Upper lobe of left lung (tissue), 6 donors: ENCODE measurements at places on chromosomes 3 and 15.
A peak's percentile ranks its signal among the peaks of the same experiment; 100 is the strongest.

DNA sequence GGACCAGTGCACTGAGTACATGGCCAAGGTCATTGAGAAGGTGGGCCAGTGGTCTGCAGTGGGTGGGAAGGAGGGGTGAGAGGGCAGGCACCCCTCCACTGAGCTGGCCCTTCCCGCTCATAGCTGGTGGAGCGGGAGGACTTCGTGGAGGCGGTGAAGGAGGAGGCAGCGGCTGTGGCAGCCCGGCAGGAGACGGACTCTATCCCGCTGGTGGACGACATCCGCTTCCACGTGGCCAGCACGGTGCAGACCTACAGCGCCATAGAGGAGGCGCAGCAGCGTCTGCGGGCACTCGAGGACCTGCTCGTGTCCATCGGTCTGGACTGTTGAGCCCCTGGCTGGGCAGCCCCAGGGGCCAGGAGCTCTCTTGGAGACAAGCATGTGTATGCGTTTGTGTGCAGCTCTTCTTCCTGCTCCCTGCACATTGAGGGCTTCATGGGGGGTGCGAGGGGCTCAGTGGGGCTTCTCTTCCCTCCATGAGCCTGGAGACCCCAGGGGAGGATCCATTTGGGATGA is 7.5 kb downstream of the ABTB1 start:
- DNase-seq, result no peak

DNA sequence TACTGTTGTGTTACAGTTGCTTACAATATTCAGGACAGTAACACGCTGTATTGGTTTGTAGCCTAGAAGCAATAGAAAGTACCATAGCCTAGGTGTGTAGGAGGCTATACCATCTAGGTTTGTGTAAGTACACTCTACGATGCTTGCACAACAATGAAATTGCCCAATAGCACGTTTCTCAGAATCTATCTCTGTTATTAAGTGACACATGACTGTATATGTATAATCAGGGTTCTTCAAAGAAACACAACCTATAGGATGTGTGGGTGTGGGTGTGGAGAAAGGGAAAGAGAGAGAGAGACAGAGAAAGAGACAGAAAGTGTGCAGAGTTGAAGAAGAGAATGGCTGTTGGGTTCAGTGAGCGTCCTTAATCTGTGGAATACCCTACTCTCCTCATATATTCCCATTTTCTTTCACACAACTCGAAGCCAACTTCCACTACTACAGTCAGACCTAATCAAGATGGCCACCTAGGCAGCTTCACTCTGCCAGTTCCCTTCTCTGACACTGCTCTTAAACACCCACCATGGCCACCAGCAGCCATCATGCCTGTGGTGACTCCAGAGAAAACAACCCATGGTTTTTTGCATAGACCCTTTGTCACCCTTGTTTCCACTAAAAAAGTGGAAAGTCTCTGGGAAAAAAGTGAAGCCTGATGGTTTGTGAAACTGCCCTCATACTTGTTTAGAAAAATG is 5.8 kb upstream of the PPP4R2 start:
- DNase-seq, result no peak

DNA sequence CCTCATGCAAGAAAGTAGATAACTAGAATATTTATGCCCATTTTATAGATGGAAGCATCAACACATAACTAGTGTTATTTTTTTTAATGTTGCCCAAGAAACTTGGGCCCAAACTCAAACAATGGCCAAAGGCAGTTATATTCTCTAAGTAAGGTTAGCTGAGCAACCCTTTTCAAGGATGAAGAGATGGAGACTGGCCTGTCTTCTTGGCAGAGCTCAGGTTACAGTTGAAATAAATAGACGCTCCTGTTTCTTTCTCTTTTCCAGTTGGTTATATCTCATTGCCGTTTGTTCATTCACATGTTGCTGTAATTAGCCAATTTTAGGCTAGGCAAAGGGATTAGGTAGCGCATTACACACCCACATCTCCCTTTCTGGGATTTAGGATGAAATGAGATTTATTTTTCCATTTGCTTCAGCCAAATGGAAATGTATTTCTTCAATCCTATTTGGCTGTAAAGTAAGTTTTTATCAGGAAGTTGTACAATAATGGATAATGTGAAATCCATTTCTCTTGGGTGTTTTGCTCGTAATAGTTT is 93.2 kb downstream of the CMSS1 start:
- no peak for DNase-seq

GRCh38 chr3:49387721-49388120 is 24.1 kb downstream of the RHOA start:
- DNase-seq, result no peak

DNA sequence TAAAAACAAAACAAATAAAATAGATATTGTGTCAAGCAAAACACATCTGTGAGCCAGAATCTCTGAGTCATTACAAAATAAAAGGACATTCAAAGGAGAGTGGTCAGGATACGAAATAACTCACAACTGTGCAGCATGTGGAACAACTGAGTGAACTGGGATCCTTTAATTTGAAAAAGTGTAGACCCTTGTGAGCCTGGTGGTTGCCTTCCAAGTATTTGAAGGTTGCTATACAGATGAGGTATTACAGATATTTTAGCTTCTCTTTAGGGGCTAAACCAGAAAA is 26.7 kb downstream of the KCNMB2 start:
- DNase-seq, result no peak

DNA sequence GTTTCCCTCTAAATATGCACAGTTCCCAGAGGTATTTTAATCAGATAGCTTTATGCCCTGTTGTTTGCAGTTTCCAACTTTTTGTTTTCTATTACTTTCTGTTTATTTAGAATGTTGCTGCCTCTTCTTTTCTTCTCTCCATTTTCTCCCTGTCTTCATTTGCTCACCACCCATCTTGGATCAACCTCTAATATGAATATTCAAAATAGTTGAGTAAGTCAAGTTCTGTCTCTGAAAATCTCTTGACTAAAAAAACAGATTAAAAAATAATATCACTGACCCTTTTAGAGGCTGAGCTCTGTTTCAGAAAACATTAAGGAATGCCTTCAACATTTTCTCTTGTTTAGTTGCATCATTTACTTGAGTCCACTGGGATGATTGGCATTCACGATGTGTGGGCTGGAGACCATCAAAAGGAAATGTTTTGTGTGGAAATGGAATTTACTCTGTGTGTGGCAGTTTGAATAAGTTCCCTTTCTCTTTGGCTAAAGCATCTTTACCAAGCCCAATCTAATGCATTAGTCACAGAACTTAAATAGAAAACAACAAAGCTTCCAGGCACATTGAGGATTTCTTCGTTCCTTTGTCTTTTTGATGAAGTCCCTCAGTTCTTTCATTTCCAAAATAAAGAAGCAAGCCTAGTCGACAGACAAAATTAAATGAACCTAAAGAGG is 633.9 kb upstream of the TGFBR2 start:
- no peak for DNase-seq

DNA sequence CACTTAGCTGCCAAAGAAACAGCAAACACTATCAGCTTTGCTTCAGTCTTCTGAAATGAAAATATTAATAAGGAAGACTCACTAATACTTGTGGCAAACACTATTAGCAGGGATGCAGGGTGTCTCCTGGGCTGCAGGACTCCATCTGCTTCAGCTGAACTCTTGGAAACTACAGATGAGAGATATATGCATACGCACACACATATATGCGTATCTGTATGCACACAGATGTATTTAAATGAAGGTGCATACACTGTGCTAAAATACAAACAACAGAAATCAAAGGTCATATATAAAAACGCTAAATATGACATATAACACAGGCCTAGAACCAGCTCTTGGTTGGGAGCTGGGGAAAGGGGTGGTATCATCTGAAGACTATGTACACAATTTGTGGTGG is 10.6 kb downstream of the PPM1M start:
- DNase-seq, result no peak

- DNase-seq, result no peak
Observed at GRCh38 chr3:197541756-197542539, 13.8 kb downstream of the BDH1 start.

DNA sequence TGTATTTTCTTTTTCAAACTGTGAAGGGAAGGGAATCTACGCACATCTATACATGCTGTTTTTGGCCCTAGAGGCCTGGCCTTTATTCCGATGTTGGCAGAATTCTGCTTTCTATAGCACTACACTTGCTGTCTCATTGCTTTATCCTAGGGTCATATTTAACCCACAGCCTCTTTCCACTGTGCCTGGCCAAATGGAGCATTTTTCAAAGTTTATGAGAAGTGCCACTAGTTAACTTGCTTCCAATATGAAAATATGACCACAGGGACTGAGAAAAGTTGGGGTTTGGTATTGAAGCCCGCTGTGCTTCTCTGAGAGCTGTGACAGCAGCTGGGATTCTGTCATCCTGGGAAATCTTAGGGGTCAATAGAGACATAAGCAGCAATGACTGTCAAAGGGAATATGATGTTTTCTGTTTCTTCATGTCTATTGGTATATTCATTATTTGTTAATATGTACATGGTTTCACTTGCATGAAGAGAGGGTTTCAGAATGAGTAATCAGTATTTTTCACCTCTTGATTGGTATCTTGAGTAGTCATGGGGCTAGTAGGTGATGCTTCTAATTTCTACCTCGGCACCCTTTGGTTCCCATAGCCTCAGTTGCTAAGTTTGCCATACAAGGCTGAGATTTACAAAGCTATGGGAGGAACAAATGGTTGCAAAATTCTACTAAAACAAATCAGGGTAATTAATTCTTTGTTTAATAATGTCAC is 275.8 kb upstream of the RBMS3 start:
- DNase-seq, result no peak

DNA sequence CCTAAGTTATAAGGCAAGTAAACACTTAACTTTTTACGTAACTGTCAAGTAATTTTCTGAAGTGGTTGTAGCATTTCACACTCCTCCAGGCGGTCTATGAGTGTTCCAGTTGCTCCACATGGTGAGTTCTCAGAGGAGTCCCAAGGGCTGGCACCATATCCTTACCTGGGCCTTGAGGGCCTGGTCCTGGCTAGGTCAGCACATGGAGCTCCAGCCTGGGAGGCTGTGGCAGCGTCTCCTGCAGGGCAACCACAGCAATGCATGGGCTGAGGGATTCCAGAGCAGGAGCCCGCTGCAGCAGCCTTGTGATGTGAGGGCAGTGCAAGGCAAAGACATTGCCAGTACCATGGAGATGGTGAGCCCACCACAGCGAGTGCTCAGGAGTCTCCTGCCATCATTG is 32.2 kb upstream of the LYZL4 start:
- DNase-seq, result peak; percentile 75

- peak; percentile 48 for DNase-seq
Observed at GRCh38 chr15:42800731-42801474, 64.0 kb upstream of the CDAN1 start.

DNA sequence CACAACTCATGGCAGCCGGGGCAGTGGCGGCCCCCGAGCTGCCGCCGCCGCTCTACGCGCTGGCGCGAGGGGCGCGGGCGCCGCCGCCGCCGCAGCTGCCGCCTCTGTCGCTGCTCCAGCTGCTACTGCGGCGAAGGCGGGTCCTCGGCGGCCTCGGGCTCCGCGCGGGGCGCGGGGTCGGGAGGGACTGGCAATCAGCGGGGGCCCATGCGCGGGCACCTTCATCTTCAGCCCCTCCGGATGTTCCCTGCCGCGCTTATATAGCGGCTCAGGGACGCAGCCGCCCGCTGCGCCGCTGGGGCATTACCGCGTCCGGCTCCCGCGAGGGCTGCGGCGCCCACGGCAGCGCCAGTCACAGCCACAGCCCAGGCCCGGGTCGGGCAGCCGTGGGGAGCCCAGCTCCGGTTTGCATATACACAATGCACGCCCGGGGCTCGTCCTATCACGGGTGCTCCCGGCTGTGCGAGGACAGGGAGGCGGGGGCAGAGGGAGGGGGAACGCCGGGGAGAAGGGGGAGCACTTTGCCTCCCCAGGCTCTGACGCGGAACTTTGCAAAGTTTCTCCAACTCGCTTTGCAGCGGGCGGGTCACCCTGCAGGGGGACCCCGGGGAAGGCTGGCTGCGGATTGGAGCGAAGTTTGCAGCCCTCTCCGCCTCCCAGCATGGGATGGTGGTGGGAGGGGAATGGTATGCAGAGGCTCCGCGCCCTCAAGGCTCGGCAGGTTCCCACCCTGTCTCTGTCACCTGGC is at the start of gene VGLL3:
VGLL3 (minus strand) TSS at position 416 of the 748 bp plus-strand sequence; CDS start at position 10, 406 bp downstream.
- DNase-seq, result peak; percentile 90

DNA sequence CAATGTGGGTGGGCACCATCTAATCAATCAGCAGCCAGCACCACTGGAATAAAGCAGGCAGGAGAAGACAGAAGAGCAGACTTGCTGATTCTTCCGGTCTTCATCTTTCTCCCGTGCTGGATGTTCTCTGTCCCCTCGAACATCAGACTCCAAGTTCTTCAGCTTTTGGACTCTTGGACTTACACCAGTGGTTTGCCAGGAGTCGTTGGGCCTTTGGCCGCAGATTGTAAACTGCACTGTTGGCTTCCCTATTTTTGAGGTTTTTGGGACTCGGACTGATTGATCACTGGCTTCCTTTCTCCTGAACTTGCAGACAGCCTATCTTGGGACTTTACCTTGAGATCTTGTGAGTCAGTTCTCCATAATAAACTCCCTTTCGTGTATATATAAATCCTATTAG is 292.8 kb downstream of the BCHE start:
- no peak for DNase-seq

DNA sequence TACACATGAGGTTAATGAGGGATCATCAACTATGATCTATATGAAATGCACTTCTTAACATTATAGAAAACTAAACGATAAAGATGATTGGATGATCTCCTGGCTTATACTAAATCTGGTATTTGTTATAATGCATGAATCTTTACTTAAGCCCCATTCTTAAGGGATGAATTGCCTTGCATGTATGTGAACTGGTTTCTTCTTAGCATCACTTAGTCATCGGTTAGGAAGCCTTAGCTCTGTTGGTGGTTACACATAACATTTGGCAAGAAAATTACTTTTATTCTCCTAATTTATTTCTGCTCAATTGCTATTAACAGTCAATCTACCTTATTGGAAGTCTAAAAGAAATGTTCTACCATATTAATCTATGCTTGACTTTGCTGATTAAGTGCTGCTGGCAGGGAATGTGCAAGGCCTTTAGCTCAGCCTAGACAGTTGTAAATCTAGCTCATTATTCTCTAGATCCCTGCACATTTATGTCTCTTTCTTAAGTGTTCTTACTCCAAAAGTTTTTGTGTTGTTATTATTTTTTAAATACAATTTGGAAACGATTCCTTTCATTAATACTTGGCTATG is 356.0 kb downstream of the ZPLD1 start:
- DNase-seq, result no peak

- no peak for DNase-seq
Observed at GRCh38 chr3:112687211-112687610, 46.3 kb upstream of the CCDC80 start.

DNA sequence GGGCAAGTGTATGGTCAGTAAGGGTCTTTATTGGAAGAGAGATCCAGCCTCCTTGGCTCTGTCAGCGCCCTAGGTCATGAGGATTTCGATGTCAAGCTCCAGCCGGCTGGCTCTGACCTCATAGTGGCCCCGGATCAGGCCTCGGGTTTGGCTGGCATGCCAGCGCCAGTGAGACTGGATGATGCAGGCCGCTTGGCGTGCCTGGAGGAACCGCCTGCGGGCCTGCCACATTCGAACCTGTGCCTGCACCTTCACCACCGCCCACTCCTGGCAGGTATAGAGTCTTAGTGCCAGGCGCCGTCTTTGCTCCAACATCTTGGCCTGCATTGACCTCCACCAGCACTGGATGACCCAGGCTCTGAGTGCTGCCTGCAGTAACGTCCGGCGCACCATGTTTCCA is 483 bp downstream of the IQCF6 start:
- DNase-seq, result peak; percentile 51
